Articular chondrocyte of knee joint (primary cell): ENCODE measurements at places on chromosomes 6 and 20. TPM values are rescaled to one million over a fixed set of nuclear protein-coding genes. Genes with fewer than 3 reads are reported as not detected.

BPIFB4 gene
- not detected in 2 replicates for total RNA-seq

FAM184A gene
- total RNA-seq = 0.65 and 1.8 TPM in 2 replicates

TTLL9 gene
- total RNA-seq = 0.11 and 0.26 TPM in 2 replicates

OTOR gene
- total RNA-seq = not detected in 2 replicates

RUNX2 gene
- total RNA-seq = 0.91 and 1.1 TPM in 2 replicates

TCF21 gene
- not detected in 2 replicates for total RNA-seq

SLC24A3 gene
- total RNA-seq = 0.26 and 2.3 TPM in 2 replicates

DSP gene
- 1.3 and 4.6 TPM in 2 replicates for total RNA-seq

OOEP gene
- 0.39 and 0.43 TPM in 2 replicates for total RNA-seq

MUC22 gene
- total RNA-seq = not detected in 2 replicates

PCSK2 gene
- total RNA-seq = 0.13 TPM in 1 of 2 replicates, not detected in the other

CUL7 gene
- 35.0 and 44.1 TPM in 2 replicates for total RNA-seq

DEFB110 gene
- not detected in 2 replicates for total RNA-seq

PRRC2A gene
- 49.4 and 57.4 TPM in 2 replicates for total RNA-seq

TMC2 gene
- total RNA-seq = not detected in 2 replicates

MYBL2 gene
- 8.3 and 8.4 TPM in 2 replicates for total RNA-seq

OLIG3 gene
- not detected in 2 replicates for total RNA-seq

FABP7 gene
- total RNA-seq = not detected in 2 replicates

EYA2 gene
- total RNA-seq = 0.78 and 1.8 TPM in 2 replicates

SLC35F1 gene
- under 0.01 TPM in 1 of 2 replicates, not detected in the other for total RNA-seq

RSPO3 gene
- total RNA-seq = 17.8 and 19.3 TPM in 2 replicates

ECHDC1 gene
- total RNA-seq = 77.1 and 88.6 TPM in 2 replicates

TNF gene
- total RNA-seq = not detected in 2 replicates

GSTA2 gene
- not detected in 2 replicates for total RNA-seq

PERP gene
- total RNA-seq = 28.5 and 34.5 TPM in 2 replicates

POPDC3 gene
- total RNA-seq = 71.8 and 73.3 TPM in 2 replicates

SUMO4 gene
- total RNA-seq = 3.5 and 4.5 TPM in 2 replicates

ATRN gene
- 41.6 and 43.5 TPM in 2 replicates for total RNA-seq

SLC2A10 gene
- total RNA-seq = 37.6 and 38.8 TPM in 2 replicates

KIAA1755 gene
- total RNA-seq = 2.0 and 3.7 TPM in 2 replicates
